Liver (tissue), 10 donors: ENCODE measurements at places on chromosomes 13 and 19.

- no peak for DNase-seq
Observed at GRCh38 chr13:80303225-80303811, 37.6 kb downstream of the SPRY2 start.

GRCh38 chr13:43776501-43777079 lies 10.2 kb downstream of the ENOX1 start:
- DNase-seq: no peak

- DNase-seq: no peak
Observed at GRCh38 chr19:47564081-47564480, 8.9 kb downstream of the ZNF541 start.

GRCh38 chr13:93298713-93299112 lies 72.1 kb downstream of the GPC6 start:
- no peak for DNase-seq

GRCh38 chr13:33017323-33017929 lies 1.2 kb downstream of the KL start:
- DNase-seq: no peak

- no peak for DNase-seq
Observed at GRCh38 chr13:93320942-93321341, 94.3 kb downstream of the GPC6 start.

DNA sequence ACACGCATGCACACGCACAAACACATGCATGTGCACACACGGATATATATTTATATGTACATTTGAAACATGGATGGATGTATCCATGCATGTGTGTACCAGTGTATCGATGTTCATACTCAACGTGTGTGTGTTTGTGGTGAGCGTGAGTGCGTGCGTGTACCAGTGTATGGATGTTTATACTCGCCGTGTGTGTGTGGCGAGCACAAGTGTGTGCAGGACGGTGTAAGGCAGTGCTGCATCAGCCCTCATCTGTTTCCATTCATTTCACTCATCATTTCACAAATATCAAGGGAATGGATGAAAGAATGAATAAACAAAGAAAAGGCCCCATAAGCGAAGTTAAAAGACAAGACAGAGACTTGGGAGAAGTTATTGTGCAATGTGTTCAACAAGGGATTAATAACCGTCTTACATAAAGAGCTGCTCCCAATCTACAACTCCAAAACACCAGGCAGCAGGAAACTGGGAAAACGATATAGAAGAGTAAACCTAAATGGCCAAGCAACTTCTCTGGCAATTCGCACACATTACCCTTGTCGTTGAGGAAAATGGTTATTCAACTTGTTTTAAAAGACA lies 21.7 kb upstream of the MIER2 start:
- DNase-seq: no peak

GRCh38 chr13:58004751-58005150 lies 373.2 kb downstream of the PCDH17 start:
- no peak for DNase-seq

DNA sequence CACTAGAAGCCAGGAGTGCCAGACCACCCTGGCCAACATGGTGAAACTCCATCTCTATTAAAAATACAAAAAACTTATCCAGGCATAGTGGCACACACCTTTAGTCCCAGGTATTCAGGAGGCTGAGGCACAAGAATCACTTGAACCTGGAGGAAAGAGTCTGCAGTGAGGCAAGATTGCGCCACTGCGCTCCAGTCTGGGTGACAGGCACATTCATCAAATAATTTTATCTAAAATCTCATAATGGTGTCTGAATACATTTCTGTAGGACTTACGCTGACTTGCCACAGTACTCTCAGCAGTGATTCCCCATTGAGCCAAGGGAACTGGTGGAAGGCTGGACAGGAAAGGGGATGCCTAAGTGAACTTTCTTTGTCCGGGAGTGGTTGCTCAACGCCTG lies 4.3 kb upstream of the ZNF28 start:
- no peak for DNase-seq

DNA sequence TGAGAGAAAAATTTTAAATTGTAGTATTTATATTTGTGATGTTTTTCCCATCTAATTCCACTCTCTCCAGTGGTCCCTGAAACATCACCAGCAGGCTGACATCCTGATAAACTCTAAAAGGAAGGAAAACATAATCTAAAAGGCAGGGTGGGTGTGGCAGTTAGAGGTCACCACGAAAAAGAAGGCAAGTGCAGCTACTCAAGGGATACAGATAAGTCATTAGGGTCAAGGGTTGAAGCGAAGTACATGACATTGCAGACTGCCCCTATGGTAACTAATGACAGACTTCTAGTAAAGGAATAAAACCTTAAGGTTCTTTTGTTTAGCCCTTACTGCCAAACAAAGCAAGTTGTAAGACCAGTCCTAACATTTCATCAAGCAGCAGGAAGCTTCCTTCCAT lies 6.0 kb upstream of the NEK3 start:
- DNase-seq: no peak

GRCh38 chr13:22937953-22938352 lies 242.8 kb upstream of the SGCG start:
- DNase-seq: no peak

DNA sequence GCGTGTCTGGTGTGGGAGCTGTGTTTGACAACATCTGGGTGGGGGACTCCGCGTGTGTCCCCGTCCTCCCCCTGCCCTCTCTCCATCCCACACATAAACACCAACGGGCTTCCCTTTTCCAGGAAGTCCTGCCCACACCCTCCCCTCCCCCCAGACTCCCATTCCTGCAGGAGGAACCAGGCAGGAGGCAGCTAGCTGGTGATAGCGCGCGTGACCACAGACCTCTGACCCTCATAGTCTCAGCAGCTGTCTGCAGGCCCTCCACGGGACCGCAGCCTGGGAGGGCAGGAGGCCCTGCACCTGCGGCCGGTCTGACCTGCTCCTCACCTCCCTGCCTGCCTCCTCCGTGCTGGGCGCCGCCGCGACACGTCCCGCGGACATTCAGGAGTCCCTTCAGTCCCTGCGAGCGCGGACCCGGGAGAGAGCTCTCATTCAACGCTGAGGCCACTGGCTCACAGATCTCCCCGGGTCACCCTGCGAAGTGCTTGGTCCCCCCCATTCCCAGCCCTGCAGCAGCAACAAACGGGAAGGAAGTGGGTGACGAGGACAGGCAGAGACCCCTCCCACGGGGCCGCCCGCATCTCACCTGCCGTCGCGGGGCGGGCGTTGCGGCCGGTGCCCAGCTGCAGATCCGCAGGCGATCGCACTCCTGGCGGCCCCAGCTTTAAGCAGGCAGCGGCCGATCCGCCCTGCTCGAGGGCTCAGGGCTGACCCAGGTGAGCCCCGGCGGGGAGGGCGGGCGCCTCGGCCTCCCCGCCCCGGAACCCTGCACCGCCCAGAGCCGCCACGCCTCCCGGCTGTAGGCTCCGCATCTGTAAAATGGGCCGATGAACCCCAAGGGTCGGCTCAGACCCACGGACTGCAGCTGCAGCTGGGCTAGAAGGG lies 1.1 kb upstream of the ACP5 start:
- no peak for DNase-seq

DNA sequence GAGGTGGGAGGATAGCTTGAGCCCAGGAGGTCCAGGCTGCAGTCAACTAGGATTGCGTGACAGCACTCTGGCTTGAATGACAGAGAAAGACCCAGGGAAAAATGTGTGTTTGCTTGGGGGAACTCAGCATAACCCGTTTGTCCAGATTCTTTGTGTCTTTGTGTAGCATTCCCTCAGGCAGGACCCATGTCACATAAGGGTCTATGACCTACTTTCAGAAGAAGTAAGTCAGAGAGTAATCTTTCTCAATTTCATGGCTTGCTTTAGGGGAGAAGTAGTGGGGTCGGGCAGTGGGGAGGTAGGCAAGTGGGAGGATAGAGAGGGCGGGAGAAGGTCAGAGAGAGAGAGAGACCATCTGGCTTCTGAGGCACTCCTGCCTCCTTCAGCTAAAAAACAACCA lies 11.9 kb upstream of the PSPC1 start:
- DNase-seq: no peak

- DNase-seq: no peak
Observed at GRCh38 chr19:54211235-54211634, 10.6 kb downstream of the RPS9 start.

- DNase-seq: peak; percentile 72
Observed at GRCh38 chr19:50817941-50818858, 5.4 kb downstream of the KLK1 start.

- DNase-seq: no peak
Observed at GRCh38 chr13:112012016-112012704, 54.8 kb upstream of the SOX1 start.
